Breast epithelium (tissue), 4 donors: ENCODE measurements at places on chromosomes 1 and 21.

- no peak for DNase-seq
Measured at GRCh38 chr1:85283475-85284199, 7.2 kb upstream of the BCL10 start.

DNA sequence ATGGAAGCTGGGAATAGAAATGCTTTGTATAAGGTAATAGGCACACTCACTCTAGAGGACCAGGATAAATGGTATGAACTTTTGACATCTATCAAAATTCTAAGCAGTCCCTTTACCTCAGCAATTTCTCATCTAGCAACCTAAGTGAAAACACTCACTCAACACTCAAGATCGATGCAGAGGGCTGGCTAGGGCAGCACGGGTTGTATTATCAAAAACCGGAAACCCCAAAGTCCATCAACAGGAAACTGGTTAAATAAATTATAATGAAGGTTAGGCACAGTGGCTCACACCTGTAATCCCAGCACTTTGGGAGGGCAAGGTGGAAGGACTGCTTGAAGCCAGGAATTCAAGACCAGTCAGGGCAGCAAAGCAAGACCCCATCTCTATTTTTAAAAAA, 9.4 kb downstream of the USP48 start:
- no peak for DNase-seq

GRCh38 chr1:31688233-31688918, 15.4 kb downstream of the COL16A1 start:
- DNase-seq, result no peak

DNA sequence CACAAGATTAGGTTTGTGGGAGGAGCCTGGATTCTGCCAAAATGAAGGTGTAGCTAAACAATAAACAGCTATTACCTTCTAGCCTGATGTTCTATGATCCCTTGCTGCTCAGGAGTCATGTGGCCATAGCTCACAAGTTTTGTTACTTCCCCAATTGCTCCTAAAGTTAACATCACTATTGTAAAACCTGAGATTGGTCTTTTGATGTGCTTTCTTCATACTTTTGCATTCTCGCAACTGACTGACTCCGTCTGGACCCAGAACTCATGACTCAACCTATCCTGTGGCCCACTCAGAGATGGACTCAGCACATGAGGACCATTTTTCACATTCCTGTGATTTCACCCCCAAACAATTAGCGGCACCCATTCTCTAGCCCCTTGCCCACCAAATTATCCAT, 69.1 kb downstream of the PTGS2 start:
- no peak for DNase-seq

DNA sequence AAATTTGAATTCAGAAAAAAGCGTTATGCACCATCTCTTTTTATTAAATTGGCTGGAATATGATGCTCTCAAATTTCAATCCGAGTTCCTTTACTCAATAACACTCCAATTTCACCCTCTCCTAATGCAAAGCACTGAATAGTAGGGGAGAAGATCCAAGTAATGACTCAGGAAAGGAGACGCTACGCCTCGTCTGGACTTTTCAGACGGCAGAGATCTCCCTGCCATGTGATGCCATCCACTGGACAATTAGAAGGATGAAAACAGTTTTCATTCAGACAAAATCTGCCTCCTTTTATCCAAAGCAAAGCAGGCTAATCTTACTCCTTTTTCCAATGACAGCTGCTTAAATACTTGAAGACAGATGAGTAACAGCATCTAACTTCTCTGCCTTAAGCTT, 242.4 kb upstream of the GREM2 start:
- DNase-seq, result no peak

DNA sequence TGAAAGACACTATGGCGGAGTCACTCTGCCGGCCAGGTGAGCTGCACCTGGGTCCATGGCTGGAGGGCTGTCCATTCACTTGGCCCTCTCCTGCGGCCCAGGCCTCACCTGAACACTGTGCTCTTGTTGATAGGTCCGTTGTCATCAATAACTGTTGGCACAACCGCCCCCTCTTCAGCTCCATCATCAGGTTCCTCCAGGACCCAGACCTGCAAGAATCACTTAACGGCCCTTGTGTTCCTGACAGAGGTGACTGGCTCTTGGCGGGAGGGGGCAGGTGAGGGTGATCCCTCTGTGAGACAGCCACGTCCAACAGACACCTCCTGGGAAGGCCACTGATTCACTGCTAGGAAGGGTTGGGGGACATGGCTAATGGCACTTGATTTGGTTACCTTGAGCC, 54.9 kb downstream of the INAVA start:
- DNase-seq, result no peak

DNA sequence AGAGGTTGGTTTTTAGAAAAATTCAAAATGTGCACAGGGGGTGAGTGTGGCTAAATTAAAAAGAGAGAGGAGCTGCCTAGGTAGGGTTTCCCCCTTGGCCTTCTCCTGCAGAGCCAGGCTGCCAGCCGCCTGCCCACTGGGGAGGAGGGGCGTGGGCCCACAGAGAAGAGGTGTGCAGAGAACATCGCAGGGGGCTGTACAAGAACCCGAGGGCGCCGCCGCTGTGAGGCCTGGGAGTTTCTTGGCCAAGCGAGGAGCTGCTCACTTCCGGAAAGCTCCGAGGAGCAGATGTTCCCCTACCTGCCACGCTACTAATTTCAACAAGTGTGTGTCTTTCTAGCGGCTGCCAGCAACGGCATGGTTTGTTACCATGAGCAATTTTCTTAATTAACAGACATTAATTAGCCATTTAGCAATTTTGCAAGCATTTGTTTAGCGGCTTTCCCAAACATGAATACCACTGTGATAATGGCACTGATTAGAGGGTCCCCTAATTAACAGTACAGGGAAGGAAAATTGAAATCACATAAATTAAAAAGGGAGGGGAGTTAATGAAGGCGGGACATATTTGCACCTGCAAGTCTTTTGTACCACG, 59.7 kb downstream of the MRPL37 start:
- DNase-seq, result no peak
